ENCODE measurements at places on chromosomes 7 and 10.
A peak's percentile ranks its signal among the peaks of the same experiment; 100 is the strongest.

DNA sequence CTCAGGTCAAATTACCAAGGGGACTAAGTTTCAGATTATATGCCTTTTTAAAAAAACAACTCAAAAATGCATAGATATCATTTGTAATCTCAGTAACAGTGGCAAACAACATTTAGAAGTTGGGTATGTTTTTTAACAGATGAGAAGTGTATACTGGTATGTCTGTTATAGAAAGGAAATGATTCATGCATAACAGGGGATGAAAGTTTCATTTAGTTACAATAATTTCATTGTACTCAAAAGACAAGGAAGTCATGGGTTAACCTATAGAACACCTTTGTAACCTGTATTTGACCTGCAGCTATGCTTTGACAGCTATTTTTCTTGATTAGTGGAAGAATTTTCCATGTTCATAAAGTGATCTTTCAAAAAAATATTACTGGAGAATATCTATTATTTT lies 35.4 kb upstream of the FAM133B start:
- DNase-seq: no peak

- DNase-seq: peak; percentile 4
Observed at GRCh38 chr7:114711241-114711640, 210.7 kb upstream of the MDFIC start.

DNA sequence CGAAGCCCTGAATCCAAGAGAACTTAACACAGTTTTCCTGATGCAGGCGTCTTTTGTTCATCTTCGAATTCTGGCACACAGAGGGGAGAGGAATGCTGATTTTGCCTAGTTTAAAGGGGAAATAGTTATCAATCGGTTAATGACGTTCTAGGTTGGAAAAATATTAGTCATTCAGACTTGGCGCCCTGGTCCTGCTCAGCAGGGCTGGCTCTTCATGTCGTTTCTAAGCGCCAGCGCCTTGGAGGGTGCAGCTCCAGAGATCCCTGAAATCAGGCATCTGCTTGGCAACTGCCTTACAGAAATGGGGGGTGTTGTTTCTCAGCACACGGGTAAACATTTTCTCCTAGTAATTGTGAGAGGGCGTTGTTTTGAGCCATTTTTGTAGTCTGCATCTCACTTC lies 1.3 kb upstream of the PRTFDC1 start:
- no peak for DNase-seq

GRCh38 chr7:135803143-135803542 lies 54.5 kb upstream of the FAM180A start:
- no peak for DNase-seq

DNA sequence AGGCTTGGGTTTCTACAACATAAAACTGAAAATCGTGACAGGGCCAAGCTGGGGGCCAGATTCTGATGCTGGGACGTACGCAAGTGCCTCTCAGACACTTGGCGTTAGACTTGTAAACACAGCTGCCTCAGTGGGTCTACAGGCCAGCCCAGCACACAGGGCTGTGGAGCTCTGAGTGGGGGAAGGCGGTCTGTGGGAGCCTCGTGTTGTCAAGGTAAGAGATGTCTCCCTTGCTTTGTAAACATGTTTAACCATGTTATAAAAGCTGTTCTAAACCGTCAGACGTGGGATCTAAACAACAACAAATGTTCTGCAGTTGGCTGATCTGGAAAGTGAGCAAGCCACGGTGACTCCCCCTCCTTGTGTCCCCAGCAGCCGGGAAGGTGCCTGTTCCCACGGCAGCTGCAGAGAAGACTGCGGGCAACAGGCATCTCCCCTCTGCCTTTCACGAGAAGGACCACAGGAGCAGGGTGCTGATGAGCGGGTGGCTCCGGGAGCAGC lies 67.8 kb downstream of the ZRANB1 start:
- DNase-seq: no peak

DNA sequence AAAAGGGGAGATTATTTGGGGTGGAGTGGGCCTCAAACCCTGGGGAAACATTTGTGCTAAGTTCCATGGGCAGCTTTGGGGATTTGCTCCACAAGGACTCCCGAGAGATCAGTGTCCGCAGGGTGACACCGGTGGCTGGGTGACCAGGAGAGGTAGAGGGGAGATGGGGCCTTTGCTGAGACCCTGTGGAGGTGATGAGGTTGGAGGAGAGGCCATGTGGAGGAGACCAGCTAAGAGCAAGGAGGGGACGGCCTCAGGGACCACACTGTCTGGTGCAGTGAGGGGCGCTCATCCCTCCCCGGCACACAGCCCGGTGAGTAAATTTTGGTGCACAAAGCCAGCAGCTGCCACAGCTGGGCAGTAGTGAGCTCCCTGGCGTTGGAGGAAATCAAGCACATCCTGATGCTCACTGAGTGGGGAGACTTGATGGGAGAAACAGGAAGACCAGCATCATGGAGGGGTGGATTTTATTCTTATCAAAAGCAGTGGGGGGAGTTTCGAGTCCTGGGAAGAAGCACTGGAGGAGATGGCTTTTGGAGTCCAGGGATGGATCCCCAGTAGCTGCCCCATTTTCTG lies 20.2 kb upstream of the ELFN1 start:
- no peak for DNase-seq

GRCh38 chr10:3783316-3783681 lies 1.7 kb downstream of the KLF6 start:
- no peak for DNase-seq

DNA sequence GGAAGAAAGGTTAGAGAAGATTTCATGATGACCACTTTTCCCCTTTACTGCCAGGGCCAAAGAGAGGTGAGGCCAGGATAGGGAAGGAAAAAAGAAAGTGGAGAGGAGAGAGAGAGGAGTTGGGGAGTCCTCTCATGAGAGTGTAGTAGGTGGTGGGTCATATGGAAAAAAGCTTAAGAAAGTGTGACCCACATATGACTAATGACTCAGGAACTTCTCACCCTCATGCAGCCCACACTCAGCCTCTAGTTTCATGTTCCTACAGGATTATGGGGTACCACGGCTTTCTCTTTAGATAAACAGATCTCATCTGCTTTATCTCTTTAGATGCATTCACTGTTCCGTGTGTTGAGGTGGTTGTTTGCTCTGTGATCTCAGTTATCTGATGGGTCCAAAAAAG lies 462.5 kb upstream of the IGFBP3 start:
- no peak for DNase-seq

DNA sequence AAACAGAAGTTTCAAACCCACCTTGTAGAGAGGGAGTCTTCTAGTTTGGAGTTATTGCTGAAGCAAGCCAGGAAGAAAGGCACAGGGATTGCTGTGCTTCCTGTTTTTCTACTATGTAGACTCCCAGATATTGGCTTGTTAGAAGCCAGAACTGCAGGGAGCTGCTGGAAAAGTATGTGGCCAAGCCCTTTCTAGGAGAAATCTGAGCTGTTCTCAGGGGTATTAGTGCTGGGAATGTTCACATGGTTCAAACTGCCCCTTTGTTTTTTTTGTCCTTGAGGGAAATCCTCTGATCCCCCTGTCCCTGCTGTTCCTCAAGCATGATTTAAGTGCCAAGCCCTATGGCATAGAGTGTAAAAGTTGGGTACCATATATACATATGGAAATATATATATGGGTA lies 184.0 kb downstream of the CCDC7 start:
- no peak for DNase-seq

DNA sequence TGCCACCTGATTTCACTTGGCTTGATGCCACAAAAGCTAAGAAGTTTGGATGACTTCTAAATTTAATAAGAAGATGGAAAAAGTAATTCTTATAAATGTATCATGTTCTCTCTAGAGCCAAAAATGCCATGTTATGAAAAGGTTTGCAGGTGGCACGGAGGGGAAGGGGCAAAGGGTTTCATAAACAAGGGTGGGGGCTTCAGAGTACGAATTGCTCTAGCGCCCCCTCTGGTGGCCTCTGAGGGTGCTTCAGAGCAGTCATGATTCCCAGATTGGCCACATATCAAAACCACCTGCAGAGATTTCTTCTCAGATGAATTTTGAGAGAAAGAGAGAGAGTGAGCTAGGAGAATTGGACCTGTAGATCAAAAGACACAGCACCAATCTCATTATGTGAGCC lies 208.6 kb upstream of the YAE1 start:
- DNase-seq: no peak

GRCh38 chr7:142422621-142423020 lies 164.8 kb upstream of the PRSS58 start:
- DNase-seq: no peak

DNA sequence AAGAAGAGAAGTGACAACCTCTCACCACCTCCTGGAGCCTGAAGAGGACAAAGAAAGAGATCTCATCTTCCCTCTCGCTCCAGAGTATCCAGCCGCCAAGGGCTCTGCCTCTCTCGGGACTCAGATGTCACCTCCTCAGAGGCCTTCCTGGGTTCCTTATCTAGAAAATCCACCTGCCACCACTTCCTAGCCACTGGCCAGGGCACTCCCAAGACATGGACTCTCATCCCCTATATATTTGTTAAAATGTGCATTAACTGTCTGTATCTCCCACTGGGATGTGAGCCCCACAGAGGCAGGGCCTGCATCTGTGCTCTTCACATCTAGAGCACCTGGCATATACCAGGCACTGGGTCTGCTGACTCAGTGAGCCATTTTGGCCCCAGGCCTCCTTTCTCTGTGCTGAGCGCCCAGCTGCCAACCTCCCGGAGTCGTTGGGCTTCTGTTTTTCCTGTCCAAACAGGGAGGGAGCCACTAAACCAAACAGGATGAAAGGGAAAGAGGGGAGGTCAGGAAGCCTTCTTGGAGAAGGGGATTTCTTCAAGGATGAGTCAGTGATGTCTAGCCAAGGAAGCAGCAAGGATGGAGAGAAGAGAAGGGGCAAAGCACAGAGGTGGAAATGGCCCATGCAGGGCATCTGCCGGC lies 58.9 kb downstream of the KCNMA1 start:
- DNase-seq: no peak

DNA sequence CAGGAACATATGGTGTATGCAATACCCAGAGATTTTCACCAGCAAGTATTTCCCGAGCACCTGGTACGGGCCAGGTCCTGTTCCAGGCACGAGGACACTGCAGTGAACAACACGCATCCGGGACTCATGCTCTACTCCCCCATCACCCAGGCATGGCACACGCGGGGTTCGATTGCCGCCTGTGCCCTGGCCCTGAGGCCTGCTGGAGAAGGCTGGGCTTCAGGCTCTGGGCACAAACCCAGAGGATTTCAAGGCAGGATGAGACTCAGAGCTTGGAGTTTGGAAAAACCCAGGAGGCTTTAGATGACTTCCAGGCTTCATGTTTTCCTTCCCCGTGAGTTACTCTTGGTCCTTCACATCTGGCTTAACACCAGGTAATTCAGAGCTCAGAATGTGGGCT lies 143.5 kb downstream of the NEURL1 start:
- DNase-seq: no peak

GRCh38 chr7:143003393-143004051 lies 23.4 kb downstream of the OR9A2 start:
- no peak for DNase-seq

DNA sequence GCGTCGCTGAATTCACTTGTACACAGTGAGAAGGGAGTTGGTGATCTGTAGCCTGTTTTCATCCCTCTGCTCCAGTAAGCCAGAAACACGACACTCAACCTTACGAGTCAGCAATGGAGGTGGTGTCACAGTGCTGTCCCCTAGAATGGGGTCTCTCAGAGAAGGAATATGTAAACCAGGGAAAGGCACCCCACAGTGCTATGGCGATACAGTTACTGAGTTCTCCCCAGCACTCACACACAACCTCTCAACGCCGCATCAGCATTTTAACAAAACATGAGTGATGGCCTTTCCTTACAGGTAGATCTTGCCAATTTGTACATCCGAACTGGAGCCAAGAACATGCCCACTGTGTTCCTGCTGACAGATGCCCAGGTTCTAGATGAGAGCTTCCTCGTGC lies 196.3 kb downstream of the CDCA7L start:
- no peak for DNase-seq

DNA sequence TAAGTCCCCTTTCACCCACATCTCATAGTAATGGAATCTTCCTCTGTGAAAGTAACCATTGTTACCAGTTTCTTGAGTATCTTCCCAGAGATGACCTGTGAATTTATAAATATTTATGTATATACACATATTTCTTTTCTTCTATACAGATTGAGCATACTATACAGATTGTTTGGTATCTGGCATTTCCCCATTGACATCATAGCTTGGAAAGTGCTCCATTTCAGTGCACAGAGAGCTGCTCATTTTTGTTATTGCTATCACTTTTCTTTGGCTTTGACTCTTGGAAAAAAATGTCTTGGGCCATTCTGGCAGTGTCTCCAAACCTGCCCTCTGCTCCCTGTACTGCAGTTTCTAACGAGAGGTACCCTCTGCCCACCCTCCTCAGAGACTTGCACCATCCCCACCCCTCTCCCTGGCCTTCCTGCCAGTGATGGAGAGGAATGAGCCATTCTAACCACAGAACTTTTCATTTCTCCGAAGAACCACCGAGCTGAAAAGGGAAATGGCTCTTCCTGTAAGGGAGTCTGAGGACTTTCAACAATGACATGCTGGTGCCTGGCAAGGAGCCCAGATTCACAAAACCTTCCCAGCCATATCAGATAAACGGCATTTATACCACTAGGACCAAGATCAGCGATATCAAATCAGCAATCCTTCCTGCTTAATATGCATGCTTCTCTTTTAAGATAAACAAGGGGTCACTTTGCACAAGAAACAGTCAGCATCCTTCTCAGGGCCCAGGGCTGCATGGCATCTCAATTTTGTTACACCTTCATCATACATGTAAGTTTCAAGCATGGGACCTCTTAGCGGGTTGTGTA lies 19.7 kb upstream of the CCSER2 start:
- peak; percentile 71 for DNase-seq

DNA sequence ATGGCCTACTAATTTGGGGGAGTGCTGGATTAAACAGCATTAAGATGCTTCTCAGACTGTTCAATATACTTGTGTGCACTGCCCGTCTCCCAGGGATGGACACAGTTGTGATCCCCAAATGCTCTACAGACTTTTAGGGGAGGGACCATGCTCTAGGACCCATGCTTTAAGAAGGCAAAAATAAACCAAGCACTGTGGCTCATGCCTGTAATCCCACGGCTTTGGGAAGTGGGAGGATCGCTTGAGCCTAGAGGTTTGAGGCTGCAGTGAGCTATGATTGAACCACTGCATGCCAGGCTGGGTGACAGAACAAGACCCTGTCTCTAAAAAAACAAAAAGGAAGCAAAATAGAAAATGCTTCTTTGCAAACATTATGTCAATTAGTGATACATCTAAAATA lies 102.6 kb downstream of the VOPP1 start:
- DNase-seq: no peak

DNA sequence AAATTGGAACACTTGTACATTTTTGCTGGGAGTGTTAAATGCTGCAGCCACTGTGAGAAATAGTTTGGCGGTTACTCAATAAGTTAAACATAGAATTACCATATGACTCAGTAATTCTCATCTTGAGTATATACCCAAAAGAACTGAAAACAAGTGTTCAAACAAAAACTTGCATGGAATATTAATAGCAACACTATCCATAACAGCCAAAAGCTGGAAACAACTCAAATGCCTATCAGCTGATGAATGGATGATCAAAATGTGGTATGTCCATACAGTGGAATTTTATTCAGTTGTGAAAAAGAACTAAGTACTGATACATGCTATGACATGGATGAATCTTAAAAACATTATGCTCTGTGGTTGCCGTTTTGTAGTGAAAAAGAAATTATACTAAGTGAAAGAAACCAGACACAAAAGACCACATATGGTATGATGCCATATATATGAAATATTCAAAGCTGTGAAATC lies 63.0 kb upstream of the SP4 start:
- no peak for DNase-seq

All from non-pigmented ciliary epithelial cell (primary cell).